NCI-H1417 (cell line): ENCODE measurements at places on chromosomes 12 and 14.

DNA sequence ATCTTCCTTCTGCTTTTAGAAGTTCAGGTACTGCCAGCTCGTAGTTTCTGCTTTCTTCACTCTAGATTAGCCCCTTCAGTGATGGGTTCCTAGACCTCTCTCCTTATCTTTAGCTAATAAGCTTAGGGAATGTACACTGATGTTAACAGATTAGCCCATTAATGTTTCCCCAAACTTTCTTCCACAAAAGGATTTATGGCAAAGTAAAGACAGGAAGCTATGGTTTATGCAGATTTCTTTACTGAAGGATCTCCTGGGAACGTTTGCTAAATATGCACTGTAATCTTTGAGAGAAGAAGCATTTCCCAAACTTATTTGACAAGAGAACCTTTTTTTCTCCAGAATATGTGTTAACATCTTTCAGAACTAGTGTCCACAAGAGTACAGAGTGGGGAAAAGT is 4.2 kb downstream of the SOCS4 start:
- DNase-seq, result no peak

DNA sequence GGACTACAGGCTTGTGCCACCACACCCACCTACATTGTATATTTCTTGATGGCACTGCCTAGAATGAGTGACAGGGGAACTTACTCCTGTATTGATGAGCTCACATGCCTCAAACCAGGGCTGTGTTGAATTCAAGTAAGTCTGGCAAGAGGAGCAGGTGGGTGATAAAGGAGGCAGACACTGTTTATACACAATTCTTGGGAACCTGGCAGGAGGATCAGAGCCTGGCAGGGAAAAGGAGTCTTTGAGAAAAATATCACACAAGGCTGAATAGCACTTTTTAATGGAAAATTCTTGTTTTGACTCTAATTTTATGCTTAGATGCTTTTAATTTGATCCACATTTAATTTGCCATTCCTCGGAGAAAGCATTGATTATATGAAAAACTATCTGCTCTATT is 293.1 kb upstream of the NPAS3 start:
- DNase-seq, result no peak

GRCh38 chr14:48247977-48248376 is 572.6 kb upstream of the MDGA2 start:
- no peak for DNase-seq

GRCh38 chr12:26621932-26622331 is 211.1 kb downstream of the ITPR2 start:
- peak; percentile 91 for DNase-seq

DNA sequence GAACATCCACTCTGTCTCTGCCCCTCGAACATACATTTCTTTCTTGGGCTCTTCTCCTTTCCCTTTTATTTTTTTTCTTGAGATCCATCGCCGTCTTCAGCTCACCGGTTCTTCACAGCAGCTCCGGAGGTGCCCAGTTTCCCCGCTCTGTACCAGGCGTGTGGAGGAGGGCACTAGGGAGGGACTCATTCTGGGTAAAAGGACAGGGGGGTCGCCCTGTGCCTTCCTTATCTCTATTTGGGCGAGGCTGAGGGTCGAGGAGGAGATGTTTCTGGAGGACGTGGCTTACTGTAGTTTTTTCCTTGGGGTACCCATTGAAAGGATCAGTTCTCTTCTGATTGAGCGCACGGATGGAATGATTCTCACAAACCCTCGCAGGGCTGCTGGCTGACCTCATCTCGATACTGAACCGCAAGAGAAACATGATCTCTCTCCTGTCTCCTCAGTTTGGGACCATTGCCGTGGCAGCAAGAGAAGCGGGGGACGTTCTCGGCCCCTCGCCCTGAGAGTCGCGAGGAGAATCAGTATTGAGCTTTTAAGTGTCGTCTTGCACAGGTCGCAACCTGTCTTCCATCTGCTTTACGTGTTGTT is 386 bp downstream of the LIN52 start:
- DNase-seq, result no peak

DNA sequence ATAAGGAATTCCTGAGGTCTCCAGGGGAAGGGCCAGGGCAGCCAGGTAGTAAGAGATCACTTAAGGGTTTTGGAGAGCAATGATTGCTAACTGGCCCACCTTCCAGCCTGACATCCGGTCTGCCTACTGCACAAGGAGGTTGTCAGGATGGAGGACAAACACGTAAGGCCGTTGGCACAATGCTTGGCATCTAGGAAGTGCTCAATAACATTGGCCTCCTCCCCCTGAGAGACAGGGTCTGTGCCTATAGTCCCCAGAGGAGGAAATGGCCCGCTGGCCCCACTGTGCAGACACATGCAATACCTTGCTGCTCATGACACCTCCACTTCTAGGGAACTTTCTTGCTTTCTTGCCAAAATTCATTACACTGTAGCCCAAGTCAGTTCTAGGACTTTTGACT is 73.2 kb downstream of the NTF3 start:
- DNase-seq, result no peak

GRCh38 chr12:53099071-53099882 is 1.8 kb downstream of the IGFBP6 start:
- DNase-seq, result peak; percentile 86

- no peak for DNase-seq
Observed at GRCh38 chr14:90274808-90275457, 18.6 kb downstream of the PSMC1 start.

- DNase-seq, result no peak
Observed at GRCh38 chr14:21103411-21103709, 2.5 kb downstream of the TMEM253 start.

DNA sequence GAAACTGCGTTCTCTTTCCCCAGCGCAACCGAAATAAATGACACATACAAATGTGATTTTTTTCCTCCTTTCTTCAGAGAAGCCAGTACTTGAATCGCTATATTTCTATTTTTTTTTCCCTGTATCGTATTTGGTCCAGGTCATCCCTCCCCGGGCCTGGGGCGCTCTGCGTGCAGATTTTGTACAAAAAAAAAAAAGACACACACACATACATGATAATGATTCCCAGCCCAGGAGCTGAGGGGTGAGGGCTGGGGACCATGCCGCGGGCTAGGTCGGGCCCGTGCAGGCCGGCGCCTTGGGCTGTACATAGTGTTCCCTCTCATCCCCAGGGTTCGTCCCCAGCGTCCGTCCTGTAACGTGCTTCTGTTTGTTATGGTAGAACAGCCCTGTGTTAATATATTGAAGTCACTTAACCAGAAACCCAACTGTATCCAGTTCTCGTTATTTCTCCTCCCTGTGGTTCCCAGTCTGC is 3.0 kb downstream of the HOXC9 start:
- no peak for DNase-seq

- DNase-seq, result no peak
Observed at GRCh38 chr12:24045816-24046257, 96.4 kb upstream of the SOX5 start.

DNA sequence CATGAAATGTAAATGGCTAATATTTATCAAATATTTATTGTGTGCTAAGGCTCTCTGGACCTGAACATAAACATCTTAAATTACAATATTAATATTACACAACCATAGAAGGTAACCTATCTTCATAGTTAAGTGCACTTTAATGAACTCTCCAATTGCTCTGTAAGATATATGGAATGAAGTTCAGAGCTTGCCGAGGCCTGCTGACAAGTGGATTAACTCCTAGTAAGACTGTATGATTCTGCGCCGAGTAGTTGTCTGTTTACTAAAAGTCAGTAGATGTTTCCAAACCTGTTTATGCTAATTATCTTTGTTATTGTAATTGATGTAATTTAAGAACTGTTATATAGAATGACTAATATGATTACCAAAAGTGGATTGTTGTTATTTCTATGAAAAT is 77.2 kb downstream of the PTPRR start:
- no peak for DNase-seq

- no peak for DNase-seq
Observed at GRCh38 chr14:64707661-64708060, 3.4 kb downstream of the PLEKHG3 start.

GRCh38 chr14:89845346-89845745 is 109.2 kb downstream of the EFCAB11 start:
- no peak for DNase-seq

DNA sequence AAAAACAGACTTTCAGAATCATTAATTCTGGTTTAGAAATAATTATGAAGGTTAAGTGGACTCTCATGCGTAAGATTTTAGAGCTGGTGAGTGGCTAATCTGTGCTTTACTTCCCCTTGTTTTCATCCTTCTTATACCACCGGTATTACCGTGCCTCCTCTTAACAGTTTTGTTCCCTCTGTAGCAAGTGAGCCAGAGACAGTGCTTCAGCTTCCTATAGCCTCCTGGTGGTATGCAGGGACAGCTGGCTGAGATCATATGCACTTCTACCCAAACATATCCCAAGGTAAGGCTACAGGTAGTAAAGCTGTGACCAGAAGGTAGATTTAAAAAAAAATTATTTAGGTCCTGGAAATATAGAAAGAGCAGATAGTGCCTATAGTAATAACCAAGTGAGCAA is 55.2 kb downstream of the PDE3A start:
- no peak for DNase-seq

DNA sequence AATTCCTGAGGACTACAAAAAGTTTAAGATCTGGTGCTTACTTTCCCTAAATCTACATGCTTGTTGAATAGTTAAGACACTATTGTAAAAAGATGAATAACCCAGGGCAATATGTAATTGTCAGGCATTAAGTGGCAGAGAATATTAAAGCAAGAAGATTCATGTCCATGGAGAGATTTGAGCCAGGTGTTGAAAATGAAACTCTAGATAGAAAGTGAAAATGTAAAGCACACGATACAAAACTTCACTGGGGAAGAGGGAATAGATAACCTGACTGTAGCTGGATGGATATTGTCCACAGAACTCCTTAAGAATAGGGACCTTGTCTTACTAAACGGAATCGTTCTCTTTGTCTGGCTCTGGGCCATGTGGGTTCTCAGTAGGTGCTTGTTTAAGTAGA is 5.0 kb downstream of the CAND1 start:
- no peak for DNase-seq

DNA sequence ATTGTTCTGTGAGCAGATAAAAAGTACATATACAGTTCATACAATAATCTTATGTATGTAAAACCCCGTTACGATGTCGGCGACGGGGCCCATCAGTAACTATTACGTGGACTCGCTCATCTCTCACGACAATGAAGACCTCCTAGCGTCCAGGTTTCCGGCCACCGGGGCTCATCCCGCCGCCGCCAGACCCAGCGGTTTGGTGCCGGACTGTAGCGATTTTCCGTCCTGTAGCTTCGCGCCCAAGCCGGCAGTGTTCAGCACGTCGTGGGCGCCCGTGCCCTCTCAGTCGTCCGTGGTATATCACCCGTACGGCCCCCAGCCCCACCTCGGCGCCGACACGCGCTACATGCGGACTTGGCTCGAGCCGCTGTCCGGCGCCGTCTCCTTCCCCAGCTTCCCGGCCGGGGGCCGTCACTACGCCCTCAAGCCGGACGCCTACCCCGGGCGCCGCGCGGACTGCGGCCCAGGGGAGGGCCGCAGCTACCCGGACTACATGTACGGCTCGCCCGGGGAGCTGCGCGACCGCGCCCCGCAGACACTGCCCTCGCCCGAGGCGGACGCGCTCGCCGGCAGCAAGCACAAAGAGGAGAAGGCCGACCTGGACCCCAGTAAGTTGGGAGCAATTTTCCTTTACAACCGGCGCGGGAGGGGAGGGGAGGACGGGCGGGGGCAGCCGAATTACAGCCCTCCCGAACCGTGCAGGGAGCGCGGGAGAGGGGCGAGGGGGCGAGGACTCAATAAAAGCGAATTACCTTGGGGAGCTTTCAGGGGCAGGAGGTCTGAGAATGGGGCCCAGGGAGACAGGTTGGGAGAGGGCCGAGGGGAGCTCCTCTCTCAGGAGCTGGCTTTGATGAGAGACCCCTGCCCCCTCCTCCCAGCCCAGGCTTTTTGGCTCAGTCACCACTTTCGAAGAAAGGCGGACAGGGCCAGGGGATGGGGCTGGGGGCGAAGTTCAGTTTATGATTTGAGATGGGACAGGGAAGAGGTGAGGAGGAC is at the start of gene HOXC9:
Gene HOXC9 (plus strand): TSS at position 46 of the 999 bp plus-strand sequence. CDS start 28 bp downstream, at position 74.
- peak; percentile 80 for DNase-seq

DNA sequence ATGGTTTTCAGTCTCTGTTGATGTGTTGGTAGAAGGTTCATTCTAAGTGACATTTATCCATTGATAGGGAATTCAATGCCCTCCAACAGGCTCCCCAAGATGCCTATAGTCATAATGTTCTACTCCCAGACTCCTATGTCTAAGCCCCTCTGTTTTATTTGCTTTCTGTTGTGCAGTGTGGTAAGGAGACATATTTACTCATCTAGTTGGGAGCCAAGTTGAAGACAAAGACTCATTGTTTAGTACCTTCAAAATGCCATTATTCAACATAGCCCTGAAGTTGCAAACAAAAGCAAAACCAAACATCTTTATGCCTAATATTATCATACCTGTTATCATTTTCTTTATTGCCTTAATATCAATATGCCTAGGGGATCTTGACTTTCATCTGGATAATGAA is 302.1 kb downstream of the RMST start:
- no peak for DNase-seq

DNA sequence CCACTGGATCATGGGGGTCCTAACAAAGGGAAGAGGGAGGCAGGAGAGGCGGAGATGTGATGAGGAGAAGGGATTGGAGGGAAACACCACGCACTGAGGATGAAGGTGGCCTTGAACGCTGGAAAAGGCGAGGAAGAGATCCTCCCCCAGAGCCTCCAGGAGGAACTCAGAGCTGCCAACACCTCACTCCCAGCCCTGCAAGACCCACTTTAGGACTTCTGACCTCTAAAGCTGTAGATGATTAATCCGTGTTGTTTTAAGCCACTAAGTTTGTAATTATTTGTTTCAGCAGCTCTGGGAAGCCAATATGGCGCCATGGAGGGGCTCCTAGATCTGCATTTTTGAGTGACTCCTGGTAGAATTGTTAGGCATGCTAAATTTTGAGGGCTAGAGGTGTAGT is 74.6 kb upstream of the CEP83 start:
- DNase-seq, result no peak

- peak; percentile 63 for DNase-seq
Observed at GRCh38 chr12:122880668-122881067, 15.3 kb downstream of the VPS37B start.

GRCh38 chr14:94691660-94692034 is 78.3 kb downstream of the GSC start:
- DNase-seq, result no peak

GRCh38 chr12:47554046-47554653 is 151.7 kb downstream of the RPAP3 start:
- DNase-seq, result peak; percentile 59

DNA sequence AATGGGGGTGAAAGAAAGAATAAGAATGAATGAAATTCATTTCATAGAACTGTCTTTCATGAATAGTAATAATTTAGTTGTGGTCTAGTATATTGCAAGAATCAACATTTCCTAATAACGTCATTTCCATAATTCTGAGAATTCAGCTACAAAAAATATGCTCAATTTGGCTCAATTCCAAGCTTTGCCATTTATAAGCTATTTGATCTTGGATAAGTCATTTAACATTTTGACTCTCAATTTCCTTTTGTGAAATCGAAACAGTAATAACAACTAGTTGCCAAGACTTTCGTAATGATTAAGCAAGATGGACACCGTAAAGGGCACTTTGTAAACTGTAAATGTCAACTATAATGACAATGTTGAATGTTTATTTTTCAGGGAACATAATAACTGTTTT is 18.1 kb downstream of the NOS1 start:
- DNase-seq, result no peak
